Type B pancreatic cell (in vitro differentiated cells): ENCODE measurements at places on chromosomes 3 and 15. TPM values are rescaled to one million over a fixed set of nuclear protein-coding genes. Genes with fewer than 3 reads are reported as not detected.

DNA sequence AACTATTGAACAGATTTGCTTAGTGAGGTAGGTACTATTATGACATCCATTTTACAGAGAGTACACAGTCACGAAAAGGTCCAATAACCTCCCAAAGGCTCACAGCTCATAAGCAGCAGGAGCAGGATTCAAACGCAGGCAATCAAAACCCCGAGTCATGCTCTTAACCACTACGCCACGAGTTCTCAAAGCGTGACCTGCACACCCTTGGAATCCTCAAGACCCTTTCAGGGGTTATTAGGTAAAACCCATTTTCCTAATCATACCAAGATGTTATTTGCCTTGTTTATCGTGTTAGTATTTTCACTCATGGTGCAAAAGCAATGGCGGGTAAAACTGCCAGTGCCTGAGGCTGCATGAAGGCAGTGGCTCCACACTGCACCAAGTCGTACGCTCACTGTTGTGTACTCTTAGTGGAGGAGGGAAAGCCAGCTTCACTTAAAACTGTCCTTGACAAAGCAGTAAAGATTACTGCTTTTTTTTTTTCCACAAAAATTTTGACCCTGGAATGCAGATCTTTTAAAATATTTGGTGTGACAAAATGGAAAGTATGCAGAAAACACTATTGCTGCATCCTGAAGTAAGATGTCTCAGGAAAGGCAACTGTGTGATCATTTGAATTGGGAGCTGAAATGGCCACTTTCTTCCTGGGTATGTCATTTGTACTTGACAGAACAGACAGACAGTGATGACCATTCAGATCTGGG, 96.1 kb downstream of the IGF2BP2 start:
- no peak for DNase-seq

DNA sequence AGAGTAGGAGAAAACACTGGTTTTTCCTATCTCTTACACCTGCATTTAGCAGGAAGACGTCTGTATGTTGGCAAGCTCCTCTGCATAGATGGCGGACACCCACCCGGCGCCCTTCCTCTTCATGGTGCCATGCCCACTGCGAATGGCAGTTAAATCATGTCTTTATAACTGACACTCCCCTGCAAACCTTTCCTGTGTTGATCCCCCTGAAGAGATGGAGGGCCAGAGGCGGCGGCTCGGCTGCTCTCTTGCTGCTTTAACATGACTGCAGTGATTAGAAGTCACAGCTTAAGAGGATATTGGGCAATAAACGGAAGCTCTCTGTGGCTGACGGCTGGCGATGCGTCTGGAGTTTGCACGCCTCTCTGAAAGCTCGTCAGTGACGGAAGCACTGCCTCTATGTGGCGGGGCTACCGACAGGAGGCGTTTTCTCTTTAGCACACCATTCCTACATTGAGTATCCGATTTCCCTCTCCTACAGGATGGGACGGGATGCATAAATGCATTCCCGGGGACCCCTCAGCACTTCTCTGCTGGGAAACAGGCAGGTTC, 25.5 kb upstream of the SNRPA1 start:
- no peak for DNase-seq

DNA sequence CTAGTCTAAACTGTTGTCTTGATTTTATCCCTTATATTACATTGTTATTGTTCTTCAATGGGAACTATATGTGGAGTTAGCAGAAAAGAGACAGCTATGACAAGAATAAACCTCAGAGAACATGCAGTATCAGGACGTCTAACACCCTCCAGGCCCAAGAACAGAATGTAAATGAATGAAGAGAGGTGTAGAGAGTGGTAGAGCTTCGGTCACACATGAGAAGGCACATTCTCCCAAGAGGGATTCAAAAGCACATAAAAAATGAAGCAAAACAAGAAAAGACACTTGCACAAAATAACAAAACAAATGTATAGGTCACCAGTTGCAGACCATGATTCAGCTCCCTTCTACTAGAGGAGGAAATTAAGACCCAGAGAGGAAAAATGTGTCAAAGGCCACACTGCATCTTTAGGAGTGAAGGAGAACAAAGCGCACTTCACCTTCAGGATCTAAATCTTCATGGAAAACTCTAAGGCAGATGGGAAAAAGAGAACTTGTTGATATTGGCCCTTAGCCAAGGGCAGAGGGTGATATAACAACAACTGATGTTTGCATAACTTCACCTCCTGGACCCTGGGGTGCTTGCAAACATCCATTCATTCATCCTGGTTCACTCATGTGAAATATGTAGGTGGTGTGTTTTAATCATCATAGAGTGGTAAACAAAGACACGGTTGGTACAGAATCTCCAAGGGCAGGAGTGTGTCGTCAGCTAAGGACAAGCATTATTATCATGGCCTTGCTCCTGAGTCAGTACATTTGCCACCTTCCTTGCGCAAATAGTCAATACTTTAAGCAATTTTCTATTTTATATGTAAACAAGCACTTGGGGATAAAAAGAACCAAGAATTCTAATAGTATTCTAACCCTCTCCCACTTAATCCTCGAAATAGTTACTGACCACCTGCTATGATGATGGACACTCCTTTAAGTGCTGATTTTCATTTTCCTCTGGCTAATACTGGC, 8.8 kb downstream of the NEK10 start:
- no peak for DNase-seq

DNA sequence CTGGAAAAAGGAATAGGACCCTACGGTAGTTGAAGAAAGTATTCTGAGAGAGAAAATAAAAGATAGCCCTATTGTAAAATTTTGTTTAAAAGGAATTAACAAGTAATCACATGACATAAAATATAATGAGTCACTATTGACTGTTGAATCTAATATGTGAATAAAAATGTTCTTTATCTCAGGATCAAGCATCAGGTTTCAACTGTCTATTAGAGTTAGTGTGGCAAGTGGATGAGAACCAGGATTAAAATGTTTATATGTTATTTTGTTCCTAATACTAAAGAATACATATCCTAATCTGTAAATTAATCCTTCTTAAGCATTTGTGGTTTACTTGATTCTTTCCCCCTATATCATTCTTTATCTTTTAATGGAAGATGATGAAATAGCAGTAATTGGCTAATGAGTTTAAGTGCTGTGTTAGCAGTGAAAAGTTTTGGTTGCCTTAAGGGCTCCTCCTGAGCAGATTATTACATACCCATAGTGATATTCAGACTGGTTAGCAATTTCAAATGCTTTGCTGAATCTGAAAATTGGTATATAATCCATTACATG, 101.8 kb upstream of the BCHE start:
- DNase-seq: no peak

- DNase-seq: no peak
Measured at GRCh38 chr3:142987080-142987700, 14.2 kb upstream of the U2SURP start.

- DNase-seq: no peak
Measured at GRCh38 chr3:55165278-55165677, 237.4 kb upstream of the LRTM1 start.

DNA sequence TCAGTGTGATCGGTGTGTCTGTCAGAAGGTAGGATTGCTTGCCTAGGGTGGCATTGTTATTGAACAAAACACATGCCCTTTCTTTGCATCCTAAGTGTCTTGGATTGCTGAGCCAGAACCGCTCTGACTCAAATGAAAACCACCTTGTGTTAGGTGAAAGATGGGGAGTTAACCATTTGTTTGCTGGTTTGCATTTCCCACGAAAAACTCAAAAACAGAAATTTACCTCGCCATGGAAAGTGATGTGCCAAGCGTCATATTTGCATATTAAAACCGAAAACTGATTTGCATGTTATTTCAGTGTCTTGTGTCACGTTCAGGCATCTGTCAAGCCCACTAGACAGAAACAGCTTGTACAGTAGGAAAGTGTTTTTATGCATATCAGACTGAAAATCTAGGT, 474.6 kb upstream of the TPRG1 start:
- no peak for DNase-seq

DNA sequence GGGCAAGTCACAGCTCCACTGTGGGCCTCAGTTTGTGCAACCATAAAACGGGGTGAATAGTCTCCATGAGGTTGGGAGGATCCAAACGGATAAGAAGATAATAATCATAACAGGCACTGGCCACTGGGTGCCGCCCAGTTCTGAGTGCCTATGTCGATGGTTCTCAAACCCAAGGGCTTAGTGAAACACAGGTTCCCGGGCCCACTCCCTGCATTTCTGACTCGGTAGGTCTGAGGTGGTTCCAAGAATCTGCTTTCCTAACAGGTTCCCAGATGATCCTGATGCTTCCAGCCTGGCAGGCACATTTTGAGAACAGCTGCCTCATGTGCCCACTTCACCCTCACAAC, 21.2 kb downstream of the ALS2CL start:
- no peak for DNase-seq

- no peak for DNase-seq
Measured at GRCh38 chr3:54882129-54882833, 45.6 kb downstream of the LRTM1 start.

DNA sequence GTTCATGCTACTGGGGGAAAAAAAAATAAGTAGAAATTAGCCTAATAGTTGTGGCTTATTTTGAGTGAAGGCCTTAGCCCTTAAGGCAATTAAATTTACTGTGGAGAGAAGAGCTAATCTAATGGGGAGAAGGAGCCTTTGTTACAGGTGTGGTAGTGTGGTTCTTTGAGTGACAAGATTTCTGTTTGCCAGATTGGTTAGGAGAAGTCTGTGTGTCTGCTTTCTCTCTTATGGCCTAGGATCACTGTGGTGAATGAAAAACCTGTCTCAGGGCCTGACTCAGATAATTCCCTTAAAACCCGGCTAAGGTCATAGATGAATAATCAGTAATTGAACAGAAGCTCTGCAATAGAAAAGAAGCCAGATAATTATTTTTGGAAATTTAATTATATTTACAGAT, 27.0 kb downstream of the OPA1 start:
- no peak for DNase-seq

GRCh38 chr15:62248277-62248984, 83.3 kb upstream of the C2CD4B start:
- no peak for DNase-seq

DNA sequence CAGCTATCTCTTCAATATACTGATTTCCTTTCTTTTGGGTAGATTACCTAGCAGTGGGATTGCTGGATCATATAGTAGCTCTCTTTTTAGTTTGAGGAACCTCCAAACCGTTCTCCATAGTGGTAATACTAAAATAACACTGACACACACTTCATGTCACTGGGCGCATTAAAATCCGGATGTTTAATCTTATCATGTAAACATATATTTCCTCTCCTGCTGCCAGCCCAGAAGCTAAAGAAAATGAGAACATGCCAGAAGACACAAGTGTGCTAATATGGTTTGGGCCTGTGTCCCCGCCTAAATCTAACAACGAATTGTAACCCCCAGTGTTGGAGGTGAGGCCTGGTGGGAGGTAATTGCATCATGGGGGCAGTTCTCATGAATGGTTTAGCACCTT, 23.6 kb upstream of the KCNMB2 start:
- DNase-seq: no peak

DNA sequence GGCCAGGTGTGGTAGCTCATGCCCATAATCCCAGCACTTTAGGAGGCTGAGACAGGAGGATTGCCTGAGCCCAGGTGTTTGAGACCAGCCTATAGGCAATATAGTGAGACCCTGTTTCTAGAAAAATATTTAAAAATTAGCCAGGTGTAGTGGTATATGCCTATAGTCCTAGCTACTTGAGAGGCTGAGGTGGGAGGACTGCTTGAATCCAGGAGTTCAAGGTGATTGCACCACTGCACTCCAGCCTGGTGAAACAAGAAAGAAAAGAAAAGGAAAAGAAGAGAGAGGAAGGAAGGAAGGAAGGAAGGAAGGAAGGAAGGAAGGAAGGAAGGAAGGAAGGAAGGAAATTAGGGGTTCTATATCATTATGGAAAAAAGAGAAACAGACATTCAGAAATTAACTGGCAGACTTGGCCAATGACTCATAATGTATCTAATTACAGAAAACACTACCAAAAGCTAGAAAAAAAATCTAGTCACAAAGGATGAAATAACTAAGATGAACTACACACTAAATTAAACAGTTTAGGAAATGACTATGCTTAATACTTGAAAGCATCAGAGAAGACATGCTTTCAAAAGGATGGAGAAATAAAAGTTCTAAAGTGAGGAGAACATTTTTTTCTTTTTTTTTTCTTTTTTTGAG, 45.4 kb upstream of the TERB2 start:
- no peak for DNase-seq

DNA sequence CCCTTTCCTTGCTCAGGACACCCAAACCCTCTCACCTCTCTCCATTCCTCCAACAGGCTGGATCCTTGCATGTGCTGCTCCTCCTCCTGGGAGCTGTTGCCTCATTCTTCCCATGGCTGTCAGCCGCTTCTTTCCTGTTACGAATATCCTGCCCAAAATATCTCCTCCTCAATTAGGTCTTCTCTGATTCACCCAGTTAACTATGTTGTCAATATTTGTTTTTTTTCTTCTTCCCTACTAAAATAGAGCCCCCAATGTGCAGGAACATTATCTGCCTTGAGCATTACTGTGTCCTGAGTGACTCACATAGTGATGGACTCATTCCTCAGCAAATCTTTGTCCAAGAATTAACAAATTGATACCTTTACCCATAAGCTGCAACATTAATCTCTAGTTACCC, 357.2 kb downstream of the CLSTN2 start:
- no peak for DNase-seq

DNA sequence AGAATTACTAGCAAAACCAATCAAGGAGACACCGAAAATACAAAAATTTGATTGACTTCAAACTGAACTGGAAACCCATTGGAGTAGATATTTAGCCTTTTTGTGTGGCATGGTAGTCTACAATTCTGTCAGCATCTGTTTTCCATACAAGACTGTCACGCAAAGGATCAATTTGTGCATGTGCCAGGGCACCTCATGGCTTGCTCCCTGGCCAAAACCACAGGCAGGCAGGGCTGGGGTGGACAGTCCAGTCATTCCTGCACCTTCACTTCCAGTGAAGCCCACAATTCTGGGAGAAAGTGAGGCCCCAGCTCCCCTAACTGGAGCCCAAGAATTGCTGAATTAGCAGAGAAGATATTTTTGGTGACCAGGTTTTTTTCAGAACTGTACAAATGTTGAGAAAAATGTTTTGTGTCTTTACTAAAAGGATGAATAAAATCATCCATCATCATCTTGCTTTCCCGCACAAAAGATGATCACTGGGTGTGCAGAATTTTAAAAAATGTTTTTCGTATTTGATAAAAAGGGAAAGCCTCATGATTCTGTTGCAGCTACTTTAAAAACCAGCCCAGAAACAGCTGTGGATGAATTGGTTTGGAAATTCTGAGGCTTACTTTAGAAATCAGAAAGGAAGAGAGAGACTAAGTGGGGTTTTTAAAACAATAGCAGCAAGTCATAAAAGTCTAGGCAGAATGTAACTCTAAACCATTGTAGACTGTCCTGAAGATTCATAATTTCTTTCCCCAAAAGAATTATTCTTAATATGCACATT, 86.4 kb downstream of the PCCB start:
- DNase-seq: no peak

DNA sequence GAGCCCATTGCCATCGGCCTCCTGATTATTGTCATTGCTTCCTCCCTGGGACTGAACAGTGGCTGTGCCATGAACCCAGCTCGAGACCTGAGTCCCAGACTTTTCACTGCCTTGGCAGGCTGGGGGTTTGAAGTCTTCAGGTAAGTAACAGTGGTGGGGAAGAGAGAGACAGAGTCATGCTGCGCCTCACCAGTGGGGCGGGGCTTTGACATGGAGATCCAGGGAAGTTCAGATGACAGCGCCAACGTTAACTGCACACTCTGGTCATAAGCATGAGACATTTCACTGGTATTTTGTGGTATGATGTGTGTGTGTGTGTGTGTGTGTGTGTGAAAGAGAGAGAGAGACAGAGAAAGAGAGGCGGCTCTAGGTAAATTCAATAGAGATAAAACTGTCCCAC, 41.0 kb downstream of the AQP9 start:
- no peak for DNase-seq

XYLB gene
- total RNA-seq: 7.3 and 10.2 TPM in 2 replicates

STAB1 gene
- total RNA-seq: 0.12 TPM in 1 of 2 replicates, not detected in the other

MELTF gene
- 3.0 and 7.6 TPM in 2 replicates for total RNA-seq

FBLN2 gene
- total RNA-seq: 49.1 and 67.6 TPM in 2 replicates
